ENCODE measurements at places on chromosomes 12 and 14.

DNA sequence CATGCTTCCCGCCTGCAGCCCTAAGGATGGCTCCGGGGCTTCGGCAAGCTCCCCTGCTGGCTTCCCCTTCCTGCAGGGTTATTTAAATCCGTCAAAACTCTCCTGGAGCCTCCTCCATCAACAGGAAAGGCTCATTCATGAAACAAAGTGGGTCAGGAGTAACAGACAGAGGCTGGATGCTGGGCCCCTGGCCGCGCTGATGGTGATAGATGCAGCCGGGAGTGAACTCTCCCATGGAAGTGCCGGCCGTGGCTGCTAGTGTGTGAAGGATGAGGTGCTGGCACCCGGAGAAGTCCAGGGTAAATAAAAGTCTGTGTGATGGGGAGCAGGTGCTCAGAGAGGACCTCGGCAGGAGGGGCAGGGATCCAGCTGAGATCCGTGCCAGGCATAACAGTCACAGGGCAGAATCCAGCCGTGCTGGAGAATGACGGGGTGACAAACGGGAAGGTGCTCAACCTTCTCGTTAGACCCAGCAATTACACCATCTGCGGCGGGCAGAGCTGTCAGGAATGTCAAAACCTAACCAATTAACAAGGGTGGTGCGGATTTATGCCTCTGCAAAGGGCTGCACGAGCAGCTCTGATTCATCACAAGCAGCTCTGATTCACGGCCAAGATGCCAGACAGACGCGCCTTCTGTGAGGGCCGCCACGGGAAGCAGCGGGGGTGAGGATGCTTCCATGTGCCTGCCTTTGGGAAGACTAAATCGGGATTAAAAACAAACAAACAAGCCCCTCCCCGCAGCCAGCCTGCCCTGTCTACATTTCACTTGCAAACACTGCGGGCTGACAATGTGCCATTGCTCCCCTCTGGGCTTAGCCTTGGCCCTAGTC, 55.6 kb downstream of the SYNE3 start:
- peak; percentile 73 for DNase-seq

DNA sequence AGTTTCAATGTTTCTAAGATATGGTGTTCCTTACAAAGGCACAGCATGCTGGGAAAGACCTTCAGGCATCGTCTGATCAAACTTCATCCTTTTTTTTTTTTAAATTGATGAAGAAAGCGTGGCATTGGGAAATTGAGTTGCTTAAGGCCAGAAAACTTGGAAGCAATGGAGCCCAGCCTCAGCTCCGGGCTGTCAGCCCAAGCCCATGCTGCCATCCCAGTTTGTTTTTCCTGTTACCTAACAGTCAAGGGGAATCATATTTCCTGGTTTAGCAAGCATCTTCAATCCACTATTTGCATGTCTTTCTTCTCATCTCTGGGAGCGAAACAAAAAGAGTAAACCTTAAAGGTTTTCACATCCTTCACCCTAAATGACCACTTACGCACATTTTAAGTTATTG, 200.2 kb downstream of the CHST11 start:
- DNase-seq, result no peak

- no peak for DNase-seq
Measured at GRCh38 chr14:56884617-56885016, 74.3 kb upstream of the OTX2 start.

DNA sequence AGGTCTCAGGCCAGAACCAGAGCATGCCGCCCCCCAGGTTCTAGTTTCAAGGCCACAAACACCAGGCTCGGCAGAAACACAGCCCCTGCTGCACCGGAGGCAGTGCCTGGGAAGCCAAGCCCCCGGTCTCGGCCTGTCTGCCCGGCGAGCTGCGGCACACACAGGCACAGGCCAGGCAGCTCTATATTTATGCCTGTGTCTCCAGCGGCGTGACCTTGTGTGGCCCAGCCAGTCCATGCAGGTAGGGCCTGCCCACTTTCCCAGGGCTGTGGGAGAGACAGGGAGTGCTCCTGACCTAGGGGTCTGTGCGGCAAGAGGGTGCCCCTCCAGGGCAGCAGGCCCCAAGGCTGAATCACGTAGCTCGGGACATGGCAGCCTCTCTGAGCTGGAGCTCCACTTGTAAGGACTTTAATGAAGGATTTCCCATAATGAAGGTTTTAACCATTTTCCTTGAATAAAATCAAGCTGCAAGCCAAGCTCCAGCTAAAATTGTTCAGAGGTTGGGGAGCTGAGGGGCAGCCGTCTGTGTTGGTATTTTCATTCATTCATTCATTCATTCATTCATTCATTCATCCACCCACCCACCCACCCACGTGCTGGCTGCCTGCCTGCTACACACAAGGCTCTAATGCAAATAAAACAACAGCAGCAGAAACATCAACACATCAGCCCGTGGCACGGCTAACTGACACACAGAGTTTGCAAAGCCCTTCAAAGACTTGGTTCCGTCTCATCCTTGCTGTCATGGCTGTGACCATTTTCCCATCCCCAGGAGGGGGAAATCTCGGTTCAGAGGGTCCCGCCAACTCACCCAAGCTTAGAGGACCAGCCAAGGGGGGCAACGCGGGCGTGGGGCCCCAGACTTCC, 92.0 kb downstream of the RFLNA start:
- peak; percentile 32 for DNase-seq

GRCh38 chr12:546920-547845, 87.4 kb downstream of the B4GALNT3 start:
- DNase-seq, result peak; percentile 72
